ENCODE measurements at places on chromosomes 7 and 10. TPM values are rescaled to one million over a fixed set of nuclear protein-coding genes. Genes with fewer than 3 reads are reported as not detected.
A peak's percentile ranks its signal among the peaks of the same experiment; 100 is the strongest.

The JAZF1 gene
- 3.1 TPM for total RNA-seq

The CEP55 gene
- total RNA-seq: 17.8 TPM

The OPALIN gene
- not detected for total RNA-seq

The ZNF488 gene
- total RNA-seq: 0.60 TPM

GRCh38 chr7:1263391-1263951 lies 30.8 kb downstream of the UNCX start:
- no peak for ATAC-seq

- no peak for ATAC-seq
Measured at GRCh38 chr7:82105463-82105862, 335.6 kb upstream of the HGF start.

DNA sequence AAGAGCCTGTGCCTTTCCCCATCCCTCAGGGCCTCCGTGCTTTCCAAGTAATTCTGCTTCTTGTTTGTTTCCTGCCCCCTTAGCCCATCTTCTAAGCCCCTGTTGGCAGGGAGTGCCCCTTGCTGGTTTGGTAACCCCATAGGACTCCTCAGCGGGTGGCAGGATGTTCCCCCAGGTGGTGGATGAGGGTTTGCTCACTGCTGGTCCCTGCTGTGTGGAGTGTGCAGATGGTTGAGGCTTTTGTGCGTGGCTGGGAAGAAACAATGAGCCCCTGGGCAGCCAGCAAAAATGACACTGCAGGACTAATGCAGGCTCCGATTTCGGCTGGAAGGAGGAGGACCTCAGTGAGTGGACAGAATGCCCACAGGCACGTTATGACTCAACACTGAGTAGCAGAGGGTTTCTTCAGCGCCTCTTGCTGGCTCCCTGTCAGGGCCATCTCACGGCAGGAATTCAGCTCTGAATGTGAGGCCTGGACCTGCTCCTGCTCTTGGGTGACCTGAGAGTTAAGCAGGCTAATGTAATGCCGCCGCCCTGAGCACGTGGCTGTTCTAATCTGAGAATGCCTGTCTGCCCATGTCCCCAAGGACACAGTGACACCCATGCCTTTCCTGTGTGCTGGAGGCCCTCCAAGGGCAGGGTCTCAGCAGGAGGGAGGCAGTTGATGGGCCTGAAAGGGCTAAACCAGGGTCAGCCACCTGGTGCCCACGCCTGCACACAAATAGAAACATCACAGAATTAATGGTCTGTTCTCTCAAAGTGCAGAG lies 16.6 kb downstream of the BAG3 start:
- ATAC-seq: peak; percentile 84

DNA sequence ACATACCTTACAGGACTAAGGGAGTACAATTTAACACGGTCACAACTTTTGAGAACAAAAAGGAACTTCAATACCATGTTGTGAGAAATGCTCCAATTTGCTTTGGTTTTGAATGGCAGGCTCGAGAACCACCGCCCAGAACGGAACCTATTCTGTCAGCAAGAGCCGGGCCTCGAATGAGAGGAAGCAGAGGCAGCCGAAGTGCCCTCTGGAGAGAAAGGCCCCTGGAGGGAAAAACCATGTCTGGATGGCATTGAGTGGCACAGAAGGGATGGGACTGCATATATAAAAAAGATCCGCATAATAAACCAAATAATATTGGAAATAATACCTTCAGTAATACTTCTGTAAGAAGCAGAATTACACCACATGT lies 85.6 kb downstream of the CHST15 start:
- ATAC-seq: no peak
